Esophagus squamous epithelium (tissue), 5 donors: ENCODE measurements at places on chromosomes 6 and 20.

DNA sequence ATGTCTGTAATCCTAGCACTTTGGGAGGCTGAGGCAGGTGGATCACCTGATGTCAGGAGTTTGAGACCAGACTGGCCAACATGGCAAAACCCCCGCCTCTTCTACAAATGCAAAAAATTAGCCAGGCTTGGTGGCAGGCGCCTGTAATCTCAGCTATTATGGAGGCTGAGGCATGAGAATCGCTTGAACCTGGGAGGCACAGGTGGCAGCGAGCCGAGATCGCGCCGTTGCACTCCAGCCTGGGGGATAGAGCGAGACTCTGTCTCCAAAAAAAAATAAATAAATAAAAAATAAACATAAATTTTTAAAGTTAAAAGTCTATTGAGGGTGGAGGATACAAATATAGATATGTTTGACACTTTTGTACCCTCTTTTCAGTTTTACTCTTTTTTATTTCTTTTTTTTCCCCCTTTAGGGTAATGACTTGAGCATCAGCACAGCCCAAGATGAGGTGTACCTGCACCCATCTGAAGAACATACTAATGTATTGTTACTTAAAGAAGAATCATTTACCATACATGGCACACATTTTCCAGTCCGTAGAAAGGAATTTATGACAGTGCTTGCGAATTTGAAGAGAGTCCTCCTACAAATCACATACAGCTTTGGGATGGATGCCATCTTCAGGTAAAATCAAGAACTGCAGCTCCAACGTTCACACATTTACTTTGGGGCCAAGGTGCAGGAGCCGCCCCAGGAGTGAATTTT is 368.9 kb downstream of the LAMA2 start:
- no peak for DNase-seq

GRCh38 chr6:11431455-11431937 is 106.1 kb upstream of the TMEM170B start:
- DNase-seq: no peak

GRCh38 chr6:119348096-119348747 is 1.3 kb downstream of the MAN1A1 start:
- DNase-seq: no peak

DNA sequence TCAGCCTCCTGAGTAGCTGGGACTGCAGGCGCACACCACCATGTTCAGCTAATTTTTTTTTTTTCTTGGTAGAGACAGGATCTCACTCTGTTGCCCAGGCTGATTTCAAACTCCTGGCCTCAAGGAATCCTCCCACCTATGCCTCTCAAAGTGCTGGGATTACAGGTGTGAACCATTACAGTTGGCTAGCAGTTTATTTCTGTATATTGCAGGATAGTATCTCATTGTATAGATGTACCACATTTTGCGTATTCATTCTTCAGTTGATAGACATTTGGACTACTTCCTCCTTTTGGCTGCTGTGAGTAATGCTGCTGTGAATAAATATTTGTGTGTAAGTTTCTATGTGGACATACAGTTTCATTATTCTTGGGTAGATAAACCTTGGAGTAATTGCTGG is 32.9 kb downstream of the ASXL1 start:
- DNase-seq: no peak

DNA sequence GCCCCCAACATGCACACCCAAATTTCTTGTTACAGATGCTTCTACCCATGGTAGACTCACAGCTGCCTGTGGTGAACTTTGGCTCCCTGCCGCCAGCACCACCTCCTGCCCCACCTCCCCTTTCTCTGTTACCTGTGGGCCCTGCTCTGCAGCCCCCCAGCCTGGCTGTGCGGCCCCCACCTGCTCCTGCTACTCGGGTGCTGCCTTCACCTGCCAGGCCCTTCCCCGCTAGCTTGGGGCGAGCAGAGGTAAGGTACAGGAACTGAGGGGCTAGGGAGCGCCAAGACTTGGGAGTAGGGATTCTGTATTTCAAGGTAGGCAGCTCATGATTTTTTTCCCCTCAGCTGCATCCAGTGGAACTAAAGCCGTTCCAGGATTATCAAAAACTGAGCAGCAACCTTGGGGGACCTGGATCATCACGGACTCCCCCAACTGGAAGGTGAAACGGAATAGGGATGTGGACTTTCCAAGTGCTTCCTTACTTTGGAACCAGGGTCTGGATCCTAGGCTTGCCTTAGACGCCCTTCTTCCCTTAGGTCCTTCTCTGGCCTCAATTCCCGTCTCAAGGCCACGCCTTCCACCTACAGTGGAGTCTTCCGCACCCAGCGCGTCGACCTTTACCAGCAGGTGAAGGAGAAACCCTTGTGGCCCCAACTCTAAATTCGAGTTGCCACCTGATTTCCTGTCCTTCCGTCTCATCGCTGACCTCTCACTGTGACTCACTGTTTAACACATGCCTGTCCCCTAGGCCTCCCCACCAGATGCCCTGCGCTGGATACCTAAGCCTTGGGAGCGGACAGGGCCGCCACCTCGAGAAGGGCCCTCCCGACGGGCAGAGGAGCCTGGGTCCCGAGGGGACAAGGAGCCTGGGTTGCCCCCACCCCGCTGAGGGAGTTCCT is 15.5 kb downstream of the BAG6 start:
- no peak for DNase-seq

DNA sequence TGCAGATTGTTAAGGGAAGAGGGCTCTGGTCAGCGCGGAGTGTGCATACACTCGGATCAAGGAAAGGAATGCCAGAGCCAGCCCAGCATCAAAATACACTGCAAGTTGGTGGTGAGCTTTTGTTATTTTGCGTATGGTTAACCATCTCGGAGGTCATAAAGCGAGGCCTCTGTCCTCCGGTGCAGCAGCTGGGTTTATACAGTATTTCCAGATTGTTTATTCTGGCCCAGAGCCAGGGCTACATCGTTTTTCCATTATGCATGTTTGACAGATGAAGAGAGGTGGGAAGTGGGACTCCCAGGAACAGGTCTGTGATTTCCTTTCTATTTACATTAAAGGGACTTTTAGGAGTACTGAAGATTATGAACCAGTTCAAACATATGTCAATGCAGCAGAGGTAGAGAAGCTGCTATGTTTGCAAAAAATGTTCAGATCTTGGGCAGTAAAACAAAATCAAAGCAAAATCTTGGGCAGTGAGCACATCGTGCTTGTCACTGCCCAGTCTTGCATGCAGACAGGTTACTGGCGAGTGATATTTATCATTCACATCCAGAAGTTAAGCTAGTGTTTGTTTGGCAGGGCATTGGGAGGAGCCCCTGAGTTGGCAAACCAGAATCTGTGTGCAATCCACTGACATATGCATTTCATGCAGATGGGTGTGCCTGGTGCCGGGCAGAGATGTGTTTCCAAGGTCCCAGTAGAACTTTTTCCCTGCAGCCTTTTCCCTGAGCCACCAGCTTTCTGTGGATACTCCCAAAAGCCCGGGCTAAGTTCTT is 256.3 kb upstream of the TAB2 start:
- DNase-seq: no peak

DNA sequence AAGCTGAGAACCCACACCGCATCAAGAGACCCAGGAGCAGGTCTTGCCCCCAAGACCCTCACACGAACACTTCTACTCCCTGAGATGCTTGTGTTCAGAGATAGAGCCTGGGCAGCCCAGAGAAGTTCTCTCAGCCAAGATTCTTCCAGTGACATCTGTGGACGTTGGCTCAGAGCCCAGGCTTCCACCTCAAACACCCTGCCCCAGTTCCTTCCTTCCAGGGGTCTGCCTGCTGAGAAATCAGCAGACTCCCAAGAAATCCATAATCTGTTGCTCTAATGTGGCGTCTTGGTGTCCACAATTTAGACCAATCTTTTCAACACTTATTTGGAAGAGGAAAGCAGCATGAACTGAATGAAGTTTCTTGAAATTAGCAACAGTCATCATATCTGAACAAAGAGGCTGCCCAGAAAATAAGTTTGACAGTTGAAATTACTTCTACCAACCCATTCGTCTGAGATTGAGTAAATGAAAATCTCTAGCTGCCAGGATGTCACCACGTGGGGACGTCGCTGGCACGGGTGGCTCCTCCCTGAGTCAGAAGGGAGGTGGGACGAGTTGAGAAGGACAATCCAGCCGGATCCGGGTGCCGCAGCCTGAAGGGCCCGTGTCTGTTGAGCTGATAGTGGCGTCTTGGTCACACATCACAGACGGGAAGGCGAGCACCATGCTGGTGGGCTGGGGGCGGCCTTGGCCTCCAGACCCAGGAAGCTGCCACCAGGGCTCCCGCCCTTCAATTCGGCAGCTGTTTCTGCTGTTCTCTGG is 400.9 kb downstream of the TAF4 start:
- DNase-seq: no peak

GRCh38 chr6:11080296-11080695 is 13.3 kb upstream of the SMIM13 start:
- no peak for DNase-seq

GRCh38 chr6:33417128-33417902 is 592 bp downstream of the CUTA start:
- no peak for DNase-seq

- DNase-seq: no peak
Observed at GRCh38 chr20:23042270-23042669, 7.2 kb downstream of the SSTR4 start.

GRCh38 chr20:33606118-33606771 is 55.9 kb upstream of the C20orf144 start:
- no peak for DNase-seq

GRCh38 chr6:79127660-79128059 is 49.6 kb upstream of the PHIP start:
- no peak for DNase-seq

- DNase-seq: no peak
Observed at GRCh38 chr6:144477856-144478255, 192.7 kb downstream of the UTRN start.

- no peak for DNase-seq
Observed at GRCh38 chr6:4599924-4600323, 176.3 kb upstream of the CDYL start.

GRCh38 chr6:31919624-31920303 is 7.8 kb upstream of the C2 start:
- no peak for DNase-seq

- no peak for DNase-seq
Observed at GRCh38 chr6:91486200-91486599, 899.3 kb upstream of the MAP3K7 start.

- no peak for DNase-seq
Observed at GRCh38 chr6:24228681-24229255, 102.8 kb downstream of the NRSN1 start.

DNA sequence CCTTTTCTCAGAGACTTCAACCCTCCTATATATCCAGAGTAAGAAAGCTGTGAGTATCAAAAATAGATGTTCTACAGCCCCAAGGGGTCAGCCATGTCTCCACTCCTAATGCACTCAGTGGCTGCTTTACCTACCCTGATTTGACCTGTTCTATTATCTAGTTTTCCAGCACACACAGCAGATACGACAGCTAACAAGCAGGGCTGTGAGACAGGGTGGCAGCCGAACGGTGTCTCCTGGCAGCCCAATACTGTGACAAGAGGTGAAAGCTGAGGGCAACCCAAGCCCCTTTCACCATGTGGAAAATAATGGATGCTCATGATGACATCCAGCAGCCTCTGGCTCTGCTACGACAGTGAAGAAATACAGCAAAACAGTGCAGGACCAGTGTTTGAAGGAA is 67.9 kb downstream of the KIF13A start:
- DNase-seq: no peak

DNA sequence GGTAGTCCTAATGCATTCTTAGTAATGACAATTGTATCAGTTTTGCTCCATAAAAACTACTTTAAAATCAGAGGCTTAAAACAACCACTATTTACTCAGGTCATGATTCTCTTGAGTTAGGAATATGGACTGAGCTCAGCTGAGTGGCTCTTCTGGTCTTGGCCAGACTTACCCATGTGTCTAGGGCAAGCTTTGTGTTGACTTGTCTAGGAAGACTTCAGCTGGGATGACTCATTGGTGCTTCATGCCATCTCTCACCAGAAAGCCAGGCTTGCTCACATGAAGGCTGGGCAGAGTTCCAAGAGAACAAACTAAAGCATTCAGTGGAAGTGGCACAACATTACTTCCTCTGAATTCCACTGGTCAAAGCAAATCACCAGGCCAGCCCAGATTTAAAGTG is 155.3 kb downstream of the DHX35 start:
- no peak for DNase-seq

DNA sequence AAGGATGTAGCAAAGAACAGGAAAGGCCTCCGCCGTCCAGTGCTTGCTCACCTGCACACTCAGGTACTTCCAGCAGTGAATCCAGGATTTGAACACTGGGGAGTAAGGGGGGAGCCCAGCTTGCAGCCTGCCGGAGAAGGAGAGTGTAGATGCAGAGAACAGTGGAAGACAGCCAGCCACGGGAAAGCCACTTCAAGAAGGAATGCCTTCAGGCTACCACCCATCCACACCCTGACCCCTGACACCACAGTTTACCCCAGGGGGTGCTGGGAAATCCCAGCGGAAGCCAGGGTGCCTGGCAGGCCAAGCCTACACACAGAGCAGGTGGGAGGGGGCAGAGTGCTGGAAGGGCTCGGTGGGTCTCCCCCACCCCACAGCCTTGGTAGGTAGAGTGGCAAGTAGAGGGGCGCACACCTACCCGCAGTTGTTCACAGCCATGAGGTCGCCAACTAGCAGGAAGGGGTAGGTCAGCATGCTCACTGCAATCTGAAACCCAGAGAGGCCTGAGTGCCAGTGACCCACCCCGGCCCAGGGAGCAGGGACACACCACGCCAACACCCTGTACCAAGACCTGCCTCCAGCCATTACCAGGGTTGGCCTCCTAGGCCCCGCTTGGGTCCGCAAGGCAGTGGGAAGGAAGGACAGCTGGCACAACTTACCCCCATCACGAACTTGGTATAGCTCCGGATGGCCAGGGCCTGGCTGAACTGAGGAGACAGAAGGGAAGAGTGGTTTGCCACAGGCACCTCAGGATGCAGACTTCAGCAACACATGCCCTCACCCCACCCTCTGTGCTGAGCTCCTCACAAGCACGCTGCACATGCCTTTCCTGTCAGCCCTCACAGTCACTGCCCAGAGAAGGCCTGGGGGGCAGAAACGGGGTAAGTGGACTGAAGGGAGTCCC is 15.7 kb downstream of the PI16 start:
- DNase-seq: no peak

DNA sequence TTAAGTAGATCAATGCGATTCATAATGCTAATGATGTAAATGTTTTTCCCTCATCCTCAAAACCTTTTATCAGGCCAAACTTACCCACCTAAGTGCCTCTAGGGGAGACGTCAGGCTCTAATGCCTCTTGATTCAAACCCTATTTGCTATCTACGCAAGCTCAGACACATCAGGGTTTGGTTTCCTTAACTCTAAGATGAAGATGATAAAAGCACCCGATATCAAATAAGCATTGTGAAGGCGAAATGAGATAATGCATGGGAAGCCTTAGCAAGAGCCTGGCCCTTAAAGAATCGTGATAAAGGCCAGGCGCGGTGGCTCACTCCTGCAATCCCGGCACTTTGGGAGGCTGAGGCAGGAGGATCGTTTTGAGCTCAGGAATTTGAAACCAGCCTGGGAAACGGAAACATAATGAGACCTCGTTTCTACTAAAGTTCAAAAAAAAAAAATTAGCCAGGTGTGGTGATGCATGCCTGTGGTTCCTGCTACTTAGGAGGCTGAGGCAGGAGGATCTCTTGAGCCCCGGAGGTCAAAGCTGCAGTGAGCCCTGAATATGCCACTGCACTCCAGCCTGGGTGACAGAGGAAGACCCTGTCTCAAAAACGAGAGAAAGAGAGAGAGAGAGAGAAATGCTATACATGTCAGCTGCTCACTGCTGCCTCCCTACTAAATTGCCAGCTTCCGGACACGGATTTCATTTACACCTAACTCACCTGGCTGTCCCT is 13.5 kb downstream of the CNKSR3 start:
- DNase-seq: no peak

GRCh38 chr6:38715016-38715689 is at the start of gene DNAH8:
TSS of gene DNAH8 (plus strand) at chr6:38715311. CDS start at chr6:38722810, 7,499 bp downstream.
- no peak for DNase-seq
